ENCODE measurements at places on chromosomes 7 and 10.

DNA sequence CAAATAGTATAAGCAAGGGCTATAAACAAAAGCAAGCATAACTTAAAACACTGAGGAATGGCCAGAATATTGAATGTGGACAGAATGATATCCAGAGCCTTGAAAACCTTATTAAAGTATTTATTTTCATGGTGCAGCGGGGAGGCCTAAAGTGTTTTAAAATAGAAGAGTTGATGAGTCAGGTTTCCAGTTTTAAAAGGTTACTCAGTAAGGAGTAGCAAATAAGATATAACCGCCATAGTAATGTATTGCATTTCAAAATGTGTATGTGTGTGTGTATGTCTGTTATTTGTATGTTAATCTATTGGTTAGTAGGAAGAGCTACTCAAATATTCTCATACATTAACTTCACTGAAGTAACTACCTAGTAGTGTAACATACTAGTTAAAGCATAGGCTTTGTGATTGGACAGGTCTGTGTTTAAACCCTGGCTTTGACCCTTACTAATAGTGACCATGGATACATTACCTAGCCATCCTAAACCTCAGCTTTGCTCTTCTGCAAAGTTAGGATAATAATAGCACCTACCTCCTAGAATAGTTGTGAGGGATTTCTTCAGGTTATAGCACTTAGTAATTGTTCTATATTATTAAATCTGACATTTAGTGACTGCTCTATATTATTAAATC is 16.9 kb downstream of the CUTC start:
- DNase-seq: no peak

GRCh38 chr7:35263396-35263795 is 9.5 kb upstream of the TBX20 start:
- no peak for DNase-seq

DNA sequence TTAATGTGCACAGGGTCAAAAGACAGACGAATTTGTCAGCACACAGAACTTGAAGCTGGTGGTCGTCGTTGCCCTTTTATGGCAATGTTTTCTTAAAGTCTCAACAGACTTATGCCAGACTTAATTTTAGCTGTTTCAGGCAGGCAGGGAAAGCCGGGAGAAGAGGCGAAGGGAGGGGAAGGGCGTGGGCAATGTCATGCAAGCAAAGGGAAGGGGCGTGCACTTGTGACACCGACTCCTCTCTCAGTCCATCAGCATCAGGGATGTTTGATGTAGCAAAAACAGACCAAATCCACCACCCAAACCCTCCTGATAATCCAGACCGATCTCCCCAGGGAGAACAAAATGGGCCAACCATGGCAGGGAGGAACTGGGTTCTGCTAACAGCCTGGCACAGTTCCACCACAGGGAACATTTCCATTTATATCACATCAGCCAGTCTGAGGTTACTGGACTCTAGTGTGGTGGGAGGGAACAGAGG is 118.1 kb upstream of the RHEB start:
- DNase-seq: no peak

DNA sequence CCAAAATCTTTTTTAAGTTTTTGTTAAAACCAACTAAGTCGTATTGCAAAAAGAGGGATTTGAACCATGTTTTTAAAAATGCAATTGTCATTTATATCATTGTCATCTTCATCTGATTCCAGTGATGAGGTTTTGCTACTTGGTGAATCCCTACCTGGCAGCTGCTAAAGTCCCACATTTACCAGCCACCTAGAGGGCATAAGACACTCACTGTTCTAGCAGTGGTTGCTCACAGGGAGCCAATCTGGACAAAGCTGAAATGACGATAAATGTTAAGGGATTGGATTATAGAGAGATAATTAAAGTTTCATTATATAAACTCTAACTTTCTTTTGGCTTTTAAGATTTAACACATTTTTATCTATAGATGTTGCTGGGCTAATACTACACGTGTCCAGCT is 18.7 kb downstream of the KIFBP start:
- no peak for DNase-seq

Data from GM04504 (cell line).